Left lung (tissue), 14 donors: ENCODE measurements at places on chromosomes 11 and 22. TPM values are rescaled to one million over a fixed set of nuclear protein-coding genes. Genes with fewer than 3 reads are reported as not detected.

DNA sequence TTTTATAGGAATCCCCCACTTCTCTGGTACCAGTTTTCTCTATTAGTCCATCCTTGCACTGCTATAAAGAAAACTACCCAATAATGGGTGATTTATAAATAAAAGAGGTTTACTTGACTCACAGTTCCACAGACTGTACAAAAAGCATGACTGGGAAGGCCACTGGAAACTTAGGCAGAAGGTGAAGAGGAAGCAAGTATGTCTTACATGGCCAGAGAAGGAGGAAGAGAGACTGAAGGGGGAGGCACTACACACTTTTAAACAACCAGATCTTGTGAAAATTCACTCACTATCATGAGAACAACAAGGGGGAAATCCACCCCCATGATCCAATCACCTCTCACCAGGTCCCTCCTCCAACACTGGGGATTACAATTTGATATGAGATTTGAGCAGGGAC, 68.9 kb upstream of the GNAZ start:
- no peak for DNase-seq

GRCh38 chr22:40443732-40444131, 73.3 kb downstream of the SGSM3 start:
- DNase-seq = no peak

- DNase-seq = no peak
Measured at GRCh38 chr11:81916451-81916850, 817.2 kb downstream of the FAM181B start.

GRCh38 chr11:93497596-93497995, 45.6 kb downstream of the SMCO4 start:
- DNase-seq = no peak

DNA sequence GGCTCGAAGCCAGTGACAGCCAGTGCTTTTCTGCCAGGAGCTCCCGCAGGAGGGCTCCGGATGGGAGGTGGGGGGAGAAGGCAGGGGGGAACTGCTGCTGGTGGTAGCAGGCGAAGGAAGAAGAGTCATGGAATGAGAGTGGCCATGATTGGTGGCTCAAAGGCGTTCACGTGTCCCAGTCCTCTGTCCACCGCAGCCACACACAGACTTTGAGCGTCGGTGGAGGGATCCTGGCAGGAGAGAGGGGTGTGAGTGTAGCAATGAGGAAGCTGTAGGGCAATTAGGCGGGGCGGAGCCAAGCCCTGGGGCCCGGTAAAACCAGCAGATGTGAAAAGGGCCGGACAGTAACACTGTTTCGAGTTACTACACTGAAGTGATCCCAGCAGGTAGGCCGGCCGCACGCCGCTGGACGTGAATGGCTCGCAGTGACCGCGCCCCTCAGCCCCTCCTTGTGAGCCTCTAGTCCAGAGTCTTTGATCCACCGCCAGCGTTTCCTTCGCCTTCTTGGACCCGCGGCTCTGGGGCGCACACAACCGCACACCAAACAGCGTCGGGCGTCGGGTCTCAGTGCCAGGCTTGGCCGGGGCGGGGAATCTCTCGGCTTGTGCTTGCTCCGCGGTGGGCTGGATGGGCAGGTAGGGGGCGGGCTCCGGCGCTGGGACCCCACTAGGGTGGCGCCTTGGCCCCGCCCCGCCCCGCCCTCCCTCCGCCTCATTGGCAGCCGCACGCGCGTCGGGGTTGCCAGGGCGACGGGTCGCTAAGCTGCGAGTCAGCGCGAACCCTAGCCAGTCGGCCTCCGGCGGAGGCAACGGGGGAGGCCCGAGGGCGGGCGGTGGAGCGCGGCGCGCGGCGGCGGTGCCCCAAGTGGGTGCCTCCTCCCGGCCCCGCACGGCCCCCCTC, at the start of gene LRRC10B:
TSS of gene LRRC10B (plus strand) at position 788 of the 900 bp plus-strand sequence. CDS start 250 bp downstream, outside the sequence.
- peak; percentile 45 for DNase-seq

- DNase-seq = no peak
Measured at GRCh38 chr11:83174008-83174407, 17.1 kb downstream of the PCF11 start.

GRCh38 chr11:15720460-15720859, 605.7 kb downstream of the INSC start:
- DNase-seq = no peak

- no peak for DNase-seq
Measured at GRCh38 chr11:35398881-35399280, 20.5 kb downstream of the SLC1A2 start.

DNA sequence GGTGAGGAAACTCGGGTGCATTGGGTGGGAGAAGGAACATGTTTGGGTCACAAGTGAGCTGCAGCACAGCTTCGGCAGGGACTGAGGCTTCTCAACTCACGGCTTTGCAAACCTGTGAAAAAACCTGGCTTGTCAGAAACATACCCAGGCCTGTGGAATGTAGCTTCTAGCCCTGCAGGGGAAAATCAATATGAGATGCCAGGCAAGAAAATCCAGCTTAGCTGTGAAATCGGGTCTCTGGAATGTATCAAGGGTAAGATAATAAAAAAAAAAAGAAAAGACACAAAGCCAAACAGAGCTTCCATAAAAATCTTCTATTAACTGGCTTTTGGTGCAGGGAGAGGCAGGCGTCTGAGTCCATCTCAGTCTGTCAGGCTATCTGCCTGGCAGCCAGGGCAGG, 28.5 kb downstream of the UQCR10 start:
- DNase-seq = no peak

GRCh38 chr11:57539342-57539741, 1.9 kb downstream of the SMTNL1 start:
- no peak for DNase-seq

DNA sequence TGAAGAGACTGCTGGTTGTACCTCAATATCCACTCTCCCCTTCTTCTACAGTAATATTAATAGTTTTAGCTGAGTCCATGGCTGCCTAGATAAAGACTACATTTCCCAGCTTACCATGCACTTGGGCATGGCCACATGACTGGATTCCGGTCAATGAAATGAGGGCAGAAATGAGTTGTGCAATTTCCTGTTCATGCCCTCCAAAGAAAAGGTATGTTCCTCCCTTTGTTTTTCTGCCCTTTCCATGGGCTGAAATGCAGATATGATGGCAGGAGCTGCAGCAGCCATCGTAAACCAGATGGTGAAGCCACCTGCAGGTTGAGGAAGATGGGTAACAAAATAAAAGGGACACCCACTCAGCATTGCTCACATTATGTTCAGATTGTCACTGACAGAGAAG, 15.3 kb upstream of the ELFN2 start:
- no peak for DNase-seq

DNA sequence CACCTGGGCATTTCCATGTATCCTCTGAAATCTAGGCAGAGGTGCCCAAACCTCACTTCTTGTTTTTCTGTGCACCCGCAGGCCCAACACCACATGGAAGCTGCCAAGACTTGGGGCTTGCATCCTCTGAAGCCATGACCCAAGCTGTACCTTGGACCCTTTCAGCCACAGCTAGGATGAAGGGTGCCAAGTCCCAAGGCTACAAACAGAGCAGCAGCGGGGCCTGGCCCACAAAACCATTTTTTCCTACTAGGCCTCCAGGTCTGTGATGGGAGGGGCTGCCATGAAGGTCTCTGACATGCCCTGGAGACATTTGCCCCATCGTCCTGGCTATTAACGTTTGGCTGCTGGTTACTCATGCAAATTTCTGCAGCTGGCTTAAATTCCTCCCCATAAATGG, 20.4 kb upstream of the EIF4G2 start:
- no peak for DNase-seq

DNA sequence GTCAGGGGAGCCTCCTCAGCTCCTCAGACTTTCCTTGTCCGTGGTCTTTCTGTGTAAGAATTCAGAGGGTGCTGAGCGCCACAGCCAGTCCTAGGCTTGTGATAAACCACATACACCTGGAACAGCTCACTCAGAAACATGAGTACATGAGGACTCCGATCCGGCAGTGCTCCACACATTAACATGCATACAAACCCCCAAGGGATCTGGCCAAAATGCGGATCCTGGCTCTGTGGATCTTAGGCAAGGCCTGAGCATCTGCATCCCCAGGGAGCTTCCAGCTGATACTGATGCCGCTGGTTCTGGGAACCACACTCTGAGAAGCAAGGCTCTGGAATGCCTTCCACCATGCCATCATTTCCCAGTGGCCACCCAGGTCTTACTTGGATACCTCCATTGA, 20.6 kb upstream of the OPCML start:
- no peak for DNase-seq

- DNase-seq = peak; percentile 39
Measured at GRCh38 chr11:33869481-33870422, 22.1 kb downstream of the LMO2 start.

GRCh38 chr22:43890901-43891331, 897 bp downstream of the PNPLA5 start:
- DNase-seq = no peak

GRCh38 chr22:40043081-40043480, 48.3 kb downstream of the FAM83F start:
- DNase-seq = no peak

- no peak for DNase-seq
Measured at GRCh38 chr11:38927993-38928392, 2330.0 kb upstream of the RAG2 start.

- no peak for DNase-seq
Measured at GRCh38 chr11:128246364-128246801, 341.0 kb downstream of the ETS1 start.

DNA sequence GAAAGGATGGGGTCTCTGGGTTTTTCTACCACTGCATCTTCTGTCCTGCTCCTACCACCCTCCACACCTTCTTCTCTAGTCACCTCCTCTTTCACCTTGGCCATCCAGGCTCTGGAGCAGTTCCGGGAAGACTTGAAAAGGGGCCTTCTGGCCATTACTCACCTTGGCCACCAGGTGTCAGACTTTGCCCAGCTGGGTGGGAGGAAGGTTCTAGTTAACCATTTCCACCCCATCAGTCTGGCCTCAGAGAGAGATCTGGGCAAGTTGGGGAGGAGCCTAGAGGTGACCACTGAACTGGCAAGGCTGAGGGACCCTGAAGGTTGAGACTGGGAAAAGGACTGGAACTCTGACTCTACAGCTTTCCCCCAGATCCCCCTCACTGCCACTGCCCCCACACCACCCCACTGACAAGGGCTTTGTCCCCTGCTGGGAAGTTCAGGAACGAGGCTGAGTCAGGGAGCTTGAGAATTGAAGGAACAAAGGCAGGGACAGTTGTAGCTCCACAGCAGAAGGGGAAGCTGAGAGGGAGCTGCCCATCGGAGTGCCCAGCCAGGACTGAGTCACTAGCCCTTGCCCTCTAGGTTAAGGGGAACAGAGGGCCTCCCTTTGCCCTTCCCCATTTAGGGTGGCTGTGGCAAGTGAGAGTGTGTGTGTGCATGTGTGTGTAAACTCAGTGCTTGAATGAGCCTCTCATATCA, 3.7 kb upstream of the POLD4 start:
- peak; percentile 88 for DNase-seq

- DNase-seq = no peak
Measured at GRCh38 chr11:20000351-20001134, 159.7 kb downstream of the DBX1 start.

DNA sequence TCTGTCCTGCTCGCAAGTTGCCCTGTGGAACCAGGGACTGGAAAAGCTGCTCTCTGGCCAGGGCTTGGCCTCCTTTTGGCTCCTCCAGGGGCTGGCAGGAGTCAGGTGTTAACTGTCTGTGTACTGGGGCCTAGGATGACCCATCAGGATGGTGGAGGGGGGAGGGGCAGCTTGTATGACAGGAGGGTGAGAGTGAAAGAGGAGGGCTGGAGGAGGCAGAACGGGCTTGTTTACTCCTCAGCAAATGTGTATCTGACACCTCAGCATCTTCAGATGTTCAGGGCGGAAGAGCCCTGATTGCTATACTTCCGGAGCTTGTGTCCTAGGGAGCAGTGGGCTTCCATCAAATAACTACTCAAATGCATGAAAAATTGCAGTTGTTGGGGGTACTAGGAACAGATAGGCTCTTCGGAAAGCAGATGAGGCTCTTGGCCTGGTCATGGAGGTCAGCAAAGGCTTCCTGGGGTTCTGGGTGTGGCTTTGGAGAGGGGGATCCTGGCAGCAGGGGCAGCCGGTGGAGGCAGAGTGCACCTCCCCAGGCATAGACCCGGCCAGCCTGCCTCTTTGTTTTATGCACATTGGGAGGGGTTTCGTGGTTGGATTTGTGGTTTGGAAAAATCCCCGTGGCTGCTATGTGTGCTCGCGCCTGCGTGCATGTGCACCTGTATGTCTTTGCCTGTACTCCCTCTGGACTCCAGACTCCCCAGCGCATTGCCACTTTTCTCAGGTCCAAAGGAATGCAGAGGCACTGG, 31.2 kb downstream of the CD82 start:
- DNase-seq = no peak

GRCh38 chr11:46238078-46238966, 39.1 kb upstream of the CREB3L1 start:
- peak; percentile 83 for DNase-seq

DNA sequence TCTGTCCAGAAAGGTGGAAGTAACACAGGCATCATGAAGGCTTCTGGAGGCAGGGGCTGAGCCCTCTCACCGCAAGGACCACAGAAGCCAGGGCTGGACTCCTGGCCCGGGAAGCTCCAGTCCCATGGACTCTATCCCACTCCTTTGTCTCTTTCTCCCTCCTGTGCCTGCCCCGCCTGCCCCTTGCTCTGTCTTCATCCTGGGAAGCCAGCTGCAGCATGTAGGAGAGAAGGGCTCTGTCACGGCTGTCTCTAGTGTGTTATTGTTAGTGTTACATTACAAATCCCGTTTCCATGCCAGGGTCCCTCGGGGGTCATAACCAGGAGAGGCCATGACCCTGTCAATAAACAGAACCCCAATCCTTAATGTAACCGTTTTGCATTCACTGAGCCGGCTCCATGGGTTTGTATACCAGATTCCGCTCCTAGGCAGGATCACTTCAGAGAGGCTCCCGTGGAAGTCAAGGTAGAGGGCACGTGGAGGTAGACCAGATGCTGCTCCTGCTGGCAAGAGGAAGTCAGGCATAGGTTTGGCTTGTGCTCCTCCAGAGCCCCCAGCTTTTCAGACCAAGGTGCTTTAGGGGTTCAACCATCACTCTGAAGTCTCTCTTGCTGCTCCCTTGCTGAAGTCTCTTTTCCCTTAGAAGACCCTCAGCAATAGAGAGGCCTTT, 293.2 kb downstream of the ETS1 start:
- DNase-seq = no peak

GRCh38 chr11:101127197-101127698, 2.4 kb downstream of the PGR start:
- peak; percentile 77 for DNase-seq

- DNase-seq = no peak
Measured at GRCh38 chr11:62138630-62139425, 15.0 kb downstream of the INCENP start.

GRCh38 chr11:2804701-2805387, 80.7 kb downstream of the CDKN1C start:
- no peak for DNase-seq

The TRIM51 gene
- not detected for total RNA-seq

The TRIM48 gene
- total RNA-seq = not detected

The PUS3 gene
- total RNA-seq = 12.6 TPM

The CADM1 gene
- 307 TPM for total RNA-seq

The TUBA8 gene
- total RNA-seq = 0.79 TPM

The CCDC157 gene
- 2.8 TPM for total RNA-seq

The ANO9 gene
- 20.2 TPM for total RNA-seq

The IGF2 gene
- total RNA-seq = 13.9 TPM

The OR10W1 gene
- not detected for total RNA-seq

The RASSF10 gene
- 4.5 TPM for total RNA-seq

The HDAC10 gene
- total RNA-seq = 39.1 TPM

The HTR3A gene
- 0.44 TPM for total RNA-seq

The FUT4 gene
- 6.2 TPM for total RNA-seq

The EXPH5 gene
- 31.7 TPM for total RNA-seq
